ENCODE measurements at places on chromosomes 16 and 17.
A peak's percentile ranks its signal among the peaks of the same experiment; 100 is the strongest.

- DNase-seq: no peak
Measured at GRCh38 chr16:2429771-2430663, 770 bp downstream of the CCNF start.

GRCh38 chr17:57142925-57143324 lies 57.9 kb downstream of the AKAP1 start:
- DNase-seq: no peak

- DNase-seq: peak; percentile 69
Measured at GRCh38 chr17:38861399-38861843, 7.9 kb upstream of the RPL23 start.

DNA sequence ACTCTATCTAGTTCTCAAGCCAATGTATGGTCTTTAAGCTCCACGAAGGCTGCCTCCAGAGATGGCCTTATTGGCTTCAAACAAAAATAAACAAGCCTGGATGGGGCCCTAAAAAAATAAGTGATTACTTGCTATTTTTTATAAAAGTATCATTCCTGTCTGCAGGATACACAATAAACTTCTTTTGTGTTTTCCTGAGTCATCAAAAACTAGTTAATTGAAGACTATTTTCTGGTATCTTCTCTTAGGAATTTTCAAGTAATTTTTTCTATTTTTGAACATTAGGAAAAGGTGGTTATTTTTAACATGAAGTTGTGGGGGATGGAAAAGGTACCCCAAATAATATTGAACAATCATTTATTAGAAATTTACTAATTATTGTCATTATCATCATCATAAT lies 213.1 kb upstream of the DYNLRB2 start:
- DNase-seq: no peak

DNA sequence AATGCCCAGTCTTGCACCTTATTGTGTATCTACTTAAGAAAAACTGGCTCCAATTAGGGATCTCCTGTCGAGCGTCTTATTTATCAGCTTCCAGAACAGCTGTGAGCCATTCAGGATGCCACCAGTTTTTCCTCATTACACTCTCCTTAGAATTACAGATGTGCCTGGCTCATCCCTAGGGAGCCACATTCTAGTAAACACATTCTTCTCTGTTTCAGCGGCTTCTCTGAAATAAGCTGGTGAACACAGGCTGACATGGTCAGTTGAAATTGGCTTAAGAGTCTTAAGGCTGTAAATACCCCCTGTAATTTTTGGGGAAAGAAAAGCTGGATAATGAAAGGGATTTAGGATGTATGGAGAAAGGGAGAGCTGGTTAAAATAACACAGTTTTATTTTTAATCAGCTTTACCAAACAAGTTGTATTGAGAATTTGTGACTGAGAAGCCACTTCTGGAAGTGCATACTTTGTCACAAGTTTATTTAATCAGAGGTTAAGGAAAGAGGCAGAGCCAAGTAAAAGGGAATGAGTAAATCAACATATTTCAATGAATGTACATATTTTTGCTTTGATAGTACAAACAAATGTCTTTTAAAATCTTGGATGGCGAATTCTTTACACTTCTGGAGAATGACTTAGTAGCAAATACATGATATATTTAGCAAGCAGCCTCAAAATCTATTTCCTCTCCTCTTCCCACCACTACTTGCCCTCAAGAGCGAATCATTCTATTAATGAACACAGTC lies 562.0 kb upstream of the GOT2 start:
- no peak for DNase-seq

- no peak for DNase-seq
Measured at GRCh38 chr16:55214412-55214811, 109.6 kb upstream of the IRX6 start.

DNA sequence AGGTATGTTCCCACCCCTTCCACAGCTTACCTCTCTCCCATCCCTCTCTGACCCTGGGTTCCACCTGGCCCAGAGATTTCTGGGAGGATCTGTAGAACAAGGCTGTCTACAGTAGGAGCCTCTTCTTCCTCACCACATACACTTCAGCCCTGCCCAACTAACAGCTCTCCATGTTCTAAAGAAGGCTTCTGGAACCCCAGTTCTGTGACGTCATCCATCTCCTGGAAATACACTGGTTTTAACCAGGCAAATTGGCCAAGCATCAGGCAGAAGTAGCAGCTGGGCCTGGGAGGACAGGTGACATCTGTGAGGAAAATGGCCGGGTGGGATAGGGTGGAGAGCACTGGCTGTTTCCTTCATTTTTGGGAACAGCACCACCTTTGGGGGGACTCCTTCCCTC lies at the start of gene LYZL6:
TSS of gene LYZL6 (minus strand) at position 177 of the 400 bp plus-strand sequence. CDS start 4,357 bp downstream, outside the sequence.
- DNase-seq: no peak

- DNase-seq: no peak
Measured at GRCh38 chr17:2892305-2892971, 96.2 kb downstream of the RAP1GAP2 start.

DNA sequence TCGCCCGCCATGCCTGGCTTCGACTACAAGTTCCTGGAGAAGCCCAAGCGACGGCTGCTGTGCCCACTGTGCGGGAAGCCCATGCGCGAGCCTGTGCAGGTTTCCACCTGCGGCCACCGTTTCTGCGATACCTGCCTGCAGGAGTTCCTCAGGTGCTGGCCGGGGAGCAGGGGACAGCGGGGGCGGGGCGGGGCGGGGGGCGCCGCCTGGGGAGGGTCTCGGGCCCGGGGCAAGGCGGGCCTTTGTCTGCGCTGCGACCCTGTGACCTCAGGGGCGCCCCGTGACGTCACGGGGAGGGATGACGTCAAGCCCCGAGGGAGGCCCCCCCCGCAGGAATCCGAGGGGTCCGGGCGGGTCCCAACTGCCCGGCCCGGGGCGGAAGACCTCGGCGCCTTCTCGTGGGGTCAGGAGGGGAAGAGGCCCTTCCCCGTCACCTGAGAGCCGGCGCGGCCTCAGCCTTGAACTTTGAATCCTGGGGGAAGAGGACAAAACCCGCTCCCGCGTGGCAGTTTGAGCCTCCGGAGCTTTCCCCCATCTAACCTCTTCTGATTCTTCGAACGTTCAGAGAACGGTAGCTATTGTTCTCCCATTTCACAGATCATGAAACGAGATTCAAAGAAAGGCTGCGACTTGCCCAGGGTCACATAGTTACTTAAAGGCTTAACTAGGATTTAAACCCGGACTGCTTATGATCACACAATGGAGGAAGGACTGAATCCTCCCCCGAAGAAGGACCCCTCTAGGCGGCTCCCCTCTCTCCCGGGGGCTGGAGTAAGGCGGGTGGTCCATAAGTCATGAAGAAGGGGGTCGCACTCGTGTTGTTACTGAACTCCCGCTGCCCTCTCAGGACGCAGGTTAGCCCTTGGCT lies 527 bp downstream of the TRAF4 start:
- no peak for DNase-seq

GRCh38 chr17:17304521-17304985 lies 1.4 kb downstream of the NT5M start:
- no peak for DNase-seq

GRCh38 chr17:9363440-9364350 lies 211.9 kb downstream of the STX8 start:
- DNase-seq: no peak

DNA sequence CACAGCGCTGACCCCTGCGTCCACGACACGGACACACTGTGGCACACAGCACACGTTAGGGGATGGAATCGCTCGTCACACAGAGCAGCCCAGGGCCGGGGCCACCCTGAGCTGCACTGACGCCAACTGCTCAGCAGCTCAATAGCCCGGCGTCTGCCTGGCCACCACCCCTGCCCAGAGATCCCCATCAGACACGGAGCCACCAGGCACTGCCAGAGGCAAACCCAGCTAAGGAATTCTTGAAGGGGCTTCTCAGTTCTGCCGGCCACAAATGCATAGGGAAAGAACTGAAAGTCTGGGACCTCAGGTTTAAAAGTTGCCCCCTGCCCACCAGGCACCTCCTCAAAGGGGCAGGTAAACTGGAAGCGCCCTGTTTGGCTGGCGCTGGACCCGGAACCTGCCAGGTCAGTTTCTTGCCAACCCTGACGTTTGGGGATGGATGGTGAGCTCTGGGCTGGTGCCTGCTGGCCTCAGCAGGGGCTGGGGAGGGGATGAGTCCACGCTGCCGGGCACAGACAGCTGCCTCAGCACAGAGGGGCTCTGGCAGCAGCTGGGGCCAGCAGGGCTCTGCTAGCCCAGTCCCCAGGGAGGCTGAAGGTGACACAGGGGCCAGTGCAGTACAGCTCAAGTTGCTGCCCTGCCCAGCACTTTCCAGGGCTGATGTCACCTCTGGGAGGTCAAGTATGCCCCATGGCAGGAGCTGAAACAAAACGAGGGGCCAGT lies 33.2 kb downstream of the TIMM22 start:
- DNase-seq: no peak

DNA sequence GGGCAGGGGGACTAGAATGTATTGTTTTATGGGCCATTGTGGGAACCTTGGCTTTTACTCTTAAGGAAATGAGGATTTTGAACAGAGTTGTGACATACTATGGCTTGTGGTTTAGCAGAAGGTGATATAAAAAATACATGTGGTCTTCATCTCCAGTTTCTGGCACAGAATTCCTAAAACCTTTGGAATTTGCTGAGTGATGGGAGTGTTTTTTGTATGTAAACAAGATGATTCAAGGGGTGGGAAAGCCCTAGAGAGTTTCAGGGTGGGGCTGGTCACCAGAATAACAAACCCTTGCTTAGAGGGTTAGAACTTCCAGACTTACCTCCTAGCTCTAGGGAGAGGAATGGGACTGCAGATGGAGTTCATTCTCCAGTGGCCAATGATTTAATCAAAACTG lies 316.1 kb downstream of the PHKB start:
- DNase-seq: no peak

DNA sequence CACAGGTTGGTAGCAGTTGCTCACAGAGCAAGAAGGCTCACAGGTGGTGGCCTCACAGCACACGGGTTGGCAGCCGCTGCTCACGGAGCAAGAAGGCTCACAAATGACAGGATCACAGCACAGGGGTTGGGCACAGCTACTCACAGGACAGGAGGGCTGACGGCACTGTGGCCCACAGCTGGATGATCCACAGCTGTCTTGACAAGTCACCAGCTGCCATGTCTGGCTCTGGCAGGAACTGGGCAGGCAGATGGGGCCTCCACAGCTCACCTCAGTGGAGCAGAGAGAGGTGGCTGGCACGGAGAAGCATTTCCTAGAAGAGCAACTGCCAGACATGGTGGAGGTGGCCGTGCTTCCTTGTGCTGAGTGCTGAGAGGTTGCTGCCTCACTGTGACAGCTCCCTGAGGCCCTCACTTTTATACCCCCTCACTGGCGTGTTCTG lies at the start of gene KRTAP16-1:
TSS of gene KRTAP16-1 (minus strand) at position 392 of the 442 bp plus-strand sequence. CDS start at position 336, 56 bp downstream.
- DNase-seq: no peak

DNA sequence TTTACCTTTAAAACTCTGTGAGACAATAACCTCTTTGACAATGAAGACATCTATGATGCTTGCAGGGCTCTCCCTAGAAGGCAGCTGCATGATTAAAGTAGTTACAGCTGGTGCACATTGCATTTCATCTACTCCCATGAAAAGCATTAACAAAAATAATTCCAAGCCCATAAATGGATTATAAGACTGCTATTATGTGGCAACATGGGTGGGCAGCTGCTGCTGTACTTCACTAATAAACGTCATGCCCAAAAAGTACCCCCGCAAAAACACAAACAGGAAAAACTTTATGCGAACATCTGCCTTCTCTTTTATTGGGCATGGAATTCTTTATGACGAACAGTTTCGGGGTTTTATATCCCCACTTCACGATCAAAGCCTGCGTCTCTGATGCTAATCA lies 224.9 kb downstream of the CA10 start:
- DNase-seq: no peak

- no peak for DNase-seq
Measured at GRCh38 chr16:22678311-22678710, 135.7 kb upstream of the HS3ST2 start.

DNA sequence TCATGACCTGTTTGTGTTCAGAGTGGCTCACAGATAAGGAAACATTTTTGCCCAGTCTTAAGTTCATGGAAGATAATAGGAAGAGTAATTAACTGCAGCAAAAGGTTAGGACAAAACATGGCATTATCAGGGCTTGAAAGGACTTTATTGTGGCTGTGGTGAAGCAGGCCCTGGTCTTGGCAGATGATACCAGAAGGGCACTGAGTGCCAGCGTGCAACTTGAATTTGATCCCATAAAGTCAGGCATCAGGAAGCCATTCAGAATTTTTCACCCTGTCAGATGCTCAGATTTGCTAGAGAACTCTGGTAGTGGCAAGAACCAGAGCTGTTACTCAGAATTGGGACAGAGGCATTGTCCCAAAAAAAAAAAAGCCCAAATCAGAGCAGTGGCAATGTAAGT lies 11.2 kb upstream of the COG7 start:
- no peak for DNase-seq

- no peak for DNase-seq
Measured at GRCh38 chr17:79844869-79845600, 5.8 kb upstream of the CBX4 start.

DNA sequence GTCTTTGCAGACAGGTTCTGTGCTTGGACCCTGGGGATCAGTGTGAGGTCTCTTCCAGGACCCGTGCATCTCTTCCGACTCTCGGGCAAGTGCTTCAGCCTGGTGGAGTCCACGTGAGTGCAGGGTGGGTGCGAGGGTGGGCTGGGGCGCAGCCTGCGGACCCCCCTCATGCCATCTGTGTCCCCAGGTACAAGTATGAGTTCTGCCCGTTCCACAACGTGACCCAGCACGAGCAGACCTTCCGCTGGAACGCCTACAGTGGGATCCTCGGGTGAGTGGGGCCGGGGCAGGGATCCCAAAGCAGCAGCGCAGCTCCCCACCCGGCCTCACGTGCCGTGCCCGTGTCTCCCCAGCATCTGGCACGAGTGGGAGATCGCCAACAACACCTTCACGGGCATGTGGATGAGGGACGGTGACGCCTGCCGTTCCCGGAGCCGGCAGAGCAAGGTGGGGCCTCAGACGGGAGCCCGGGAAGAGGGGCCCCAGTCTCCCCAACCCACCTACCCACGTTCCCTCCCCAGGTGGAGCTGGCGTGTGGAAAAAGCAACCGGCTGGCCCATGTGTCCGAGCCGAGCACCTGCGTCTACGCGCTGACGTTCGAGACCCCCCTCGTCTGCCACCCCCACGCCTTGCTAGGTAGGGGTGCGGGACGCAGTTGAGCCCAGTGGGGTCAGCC lies 10.1 kb downstream of the GNPTG start:
- DNase-seq: no peak

GRCh38 chr17:67258821-67259468 lies 13.9 kb upstream of the HELZ start:
- no peak for DNase-seq

DNA sequence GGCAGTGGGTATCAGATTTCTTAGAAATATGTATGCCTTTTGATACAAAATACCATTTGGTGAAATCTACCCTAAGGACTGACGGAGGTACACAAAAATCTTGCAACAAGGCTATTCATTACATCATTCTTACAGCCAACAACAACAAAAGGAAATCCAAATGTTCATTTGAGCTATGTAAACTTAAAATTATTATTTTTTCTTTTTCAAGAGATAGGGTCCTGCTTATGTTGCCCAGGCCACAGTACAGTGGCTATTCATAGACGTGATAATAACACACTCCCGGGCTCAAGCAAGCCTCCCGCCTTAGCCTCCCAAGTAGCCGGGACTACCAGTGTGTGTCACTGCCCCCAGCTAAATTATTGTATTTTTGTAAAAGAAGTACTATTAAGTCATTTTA lies 9.0 kb downstream of the SRR start:
- DNase-seq: no peak

- DNase-seq: no peak
Measured at GRCh38 chr17:64128787-64129514, 993 bp downstream of the ERN1 start.

- DNase-seq: no peak
Measured at GRCh38 chr17:50620237-50620636, 14.4 kb upstream of the ABCC3 start.
